ENCODE measurements at places on chromosomes 5 and 9.
A peak's percentile ranks its signal among the peaks of the same experiment; 100 is the strongest.

GRCh38 chr5:142769793-142770649, at the start of gene ARHGAP26:
Gene ARHGAP26 (plus strand): TSS chr5:142770377. CDS start chr5:142770762, 385 bp downstream.
- peak; percentile 94 for DNase-seq

- DNase-seq = no peak
Measured at GRCh38 chr5:14504332-14504727, 77.3 kb upstream of the OTULINL start.

DNA sequence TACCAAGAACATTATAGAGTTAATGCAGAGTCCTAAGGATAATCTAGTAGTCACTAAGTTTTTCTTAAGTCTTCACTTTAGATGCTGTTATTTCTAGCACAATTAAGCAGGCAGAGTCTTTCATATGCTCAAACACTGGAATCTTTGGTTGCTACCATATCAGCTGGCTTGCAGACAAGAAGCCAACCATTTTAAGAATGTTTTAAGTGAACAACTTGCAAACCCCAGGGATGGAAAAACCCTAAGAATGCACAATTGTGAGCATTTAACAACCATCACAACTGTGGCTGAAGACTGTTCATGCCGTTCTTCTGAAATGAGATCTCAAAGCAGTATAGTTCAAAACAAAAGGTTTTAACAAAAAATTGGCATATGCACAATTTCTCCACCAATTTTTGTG, 55.1 kb downstream of the CSNK1A1 start:
- no peak for DNase-seq

GRCh38 chr5:132484391-132484725, 6.2 kb downstream of the IRF1 start:
- DNase-seq = no peak

GRCh38 chr5:135032999-135033861, 798 bp downstream of the PITX1 start:
- DNase-seq = peak; percentile 23

GRCh38 chr5:17190799-17191391, 26.5 kb upstream of the BASP1 start:
- DNase-seq = no peak

DNA sequence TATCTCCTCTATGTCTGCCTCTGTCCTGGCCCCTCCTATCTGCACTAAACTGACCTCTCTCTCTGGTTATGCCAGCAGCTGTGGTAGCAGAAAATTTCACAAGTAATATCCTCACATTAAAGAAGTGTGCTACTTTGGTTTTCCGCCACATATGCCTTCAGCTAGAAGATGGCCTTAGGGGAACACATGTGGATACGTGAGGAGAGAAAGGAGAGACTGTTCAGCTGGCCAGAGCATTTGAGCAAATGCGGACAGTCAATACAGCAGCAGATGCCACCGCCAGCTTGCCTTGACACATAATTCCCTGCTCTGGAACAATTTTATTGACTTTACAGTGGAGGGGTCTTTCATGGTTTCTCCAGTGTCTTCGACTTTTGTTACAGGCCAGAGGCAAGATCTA, 434.6 kb downstream of the TAF11L14 start:
- DNase-seq = no peak

All from activated CD4-positive, alpha-beta T cell treated with anti-CD3 and anti-CD28 coated beads, Interleukin-2, amount 10 ng/mL, durations not matched to agents 7 days and 5 days (primary cell).